ENCODE measurements at places on chromosomes 3 and 15.

DNA sequence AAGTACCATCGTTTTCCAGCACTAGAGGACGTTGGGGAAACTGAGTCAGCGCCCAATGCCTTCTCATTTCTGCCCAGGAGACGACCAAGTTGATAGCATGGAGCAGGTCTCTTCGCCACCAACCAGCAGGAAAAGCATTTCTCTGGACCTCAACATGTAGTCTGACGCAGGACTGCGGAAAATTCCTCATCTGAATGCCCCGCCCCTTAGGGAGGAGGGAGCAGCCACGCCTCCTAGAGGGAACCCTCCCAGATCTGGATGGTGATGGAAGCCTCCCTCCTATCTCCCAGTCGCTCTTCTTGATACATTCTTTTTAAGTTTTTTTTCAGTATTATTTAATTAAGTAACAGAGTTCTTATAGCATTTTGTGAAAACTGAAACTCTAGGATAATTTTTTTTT is 17.4 kb upstream of the MINDY4B start:
- DNase-seq: no peak

GRCh38 chr15:35698966-35699575 is 153.1 kb upstream of the DPH6 start:
- DNase-seq: no peak

DNA sequence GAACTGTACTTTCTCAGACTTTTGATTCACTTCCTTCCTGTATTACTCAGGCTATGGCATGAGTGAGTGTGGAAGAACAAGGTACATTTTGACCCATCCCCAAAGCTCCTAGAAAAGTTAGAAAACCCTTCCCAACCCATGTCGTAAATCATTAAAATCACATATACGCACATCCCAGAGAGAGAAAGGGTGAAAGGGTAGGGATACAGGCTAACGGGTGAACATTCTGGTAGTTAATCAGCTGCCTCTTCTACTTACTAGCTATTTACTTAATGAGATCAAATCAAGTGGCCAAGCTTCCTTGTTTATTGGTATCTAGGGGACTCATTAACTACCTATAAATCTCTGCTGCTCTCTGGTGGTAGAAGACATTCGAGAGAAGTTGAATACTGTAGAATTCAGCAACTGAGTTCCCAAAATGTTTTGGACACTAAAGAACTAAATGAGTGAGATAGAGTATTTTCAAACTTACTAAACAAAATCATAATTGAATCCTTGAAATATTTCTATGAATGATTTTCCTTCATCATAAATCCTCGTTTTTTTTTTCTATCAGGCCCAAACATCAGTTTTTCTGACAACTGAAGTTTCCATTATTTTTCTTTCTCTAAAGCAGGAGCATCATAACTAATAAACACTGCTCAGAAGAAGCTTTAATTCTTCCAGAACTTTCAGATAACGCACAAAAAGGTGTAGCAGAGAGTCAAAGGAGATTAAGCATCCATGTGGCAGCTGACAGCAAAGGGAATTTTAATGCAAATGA is 124.2 kb downstream of the IMPG2 start:
- no peak for DNase-seq

GRCh38 chr15:92541291-92542200 is 114.0 kb downstream of the FAM174B start:
- no peak for DNase-seq

DNA sequence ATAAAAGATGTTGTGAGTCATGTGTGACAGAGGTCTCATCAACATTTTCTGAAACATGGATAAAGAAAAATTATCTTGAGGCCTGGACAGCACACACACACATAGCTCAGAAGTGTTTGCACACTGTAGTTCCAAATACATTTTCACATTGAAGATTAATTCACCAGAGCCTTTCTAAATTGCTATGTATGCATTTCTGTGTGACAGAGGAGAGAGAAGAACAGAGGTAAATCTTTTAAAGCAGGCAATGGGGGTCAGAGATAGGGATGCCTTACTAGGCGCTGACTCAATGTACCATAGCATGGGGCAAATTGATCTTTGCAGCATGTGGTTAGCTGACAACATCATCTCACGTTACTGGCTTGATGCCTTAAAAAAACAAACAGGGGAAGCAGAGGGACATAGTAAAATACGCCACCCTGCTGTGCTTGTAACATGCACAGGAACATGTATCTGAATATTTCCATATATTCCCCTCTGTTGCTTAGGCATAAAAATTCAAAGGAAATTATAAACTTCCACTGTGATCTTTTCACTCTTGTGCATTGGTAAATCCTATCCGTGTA is 7.7 kb downstream of the POU1F1 start:
- DNase-seq: no peak

- no peak for DNase-seq
Observed at GRCh38 chr3:195133013-195133412, 137.9 kb downstream of the XXYLT1 start.

GRCh38 chr3:69149586-69149985 is 27.2 kb upstream of the LMOD3 start:
- no peak for DNase-seq

GRCh38 chr15:69661871-69662644 is 209.4 kb downstream of the RPLP1 start:
- DNase-seq: no peak

GRCh38 chr3:171116824-171117395 is 90.4 kb upstream of the SLC2A2 start:
- no peak for DNase-seq

- no peak for DNase-seq
Observed at GRCh38 chr3:64295594-64295993, 70.3 kb upstream of the PRICKLE2 start.

GRCh38 chr3:55441499-55441898 is 45.6 kb downstream of the WNT5A start:
- no peak for DNase-seq

DNA sequence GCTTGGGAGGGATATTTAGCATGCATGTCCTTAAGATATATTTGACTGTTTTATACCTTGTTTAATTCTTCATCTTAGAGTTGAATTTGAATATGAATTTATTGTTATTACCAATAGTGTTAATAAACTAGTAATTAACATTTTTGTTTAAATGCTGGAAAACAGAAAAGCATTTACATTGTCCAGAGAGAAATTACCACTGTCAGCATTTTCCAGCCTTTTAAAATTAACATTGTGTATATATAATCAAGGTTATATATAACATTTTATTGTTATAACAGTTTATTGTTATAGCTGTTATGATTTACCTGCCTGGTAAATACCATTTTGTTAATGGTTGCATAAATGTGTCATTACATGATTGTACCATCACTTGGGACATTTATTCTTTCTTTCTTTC is 8.0 kb upstream of the P4HTM start:
- DNase-seq: no peak

DNA sequence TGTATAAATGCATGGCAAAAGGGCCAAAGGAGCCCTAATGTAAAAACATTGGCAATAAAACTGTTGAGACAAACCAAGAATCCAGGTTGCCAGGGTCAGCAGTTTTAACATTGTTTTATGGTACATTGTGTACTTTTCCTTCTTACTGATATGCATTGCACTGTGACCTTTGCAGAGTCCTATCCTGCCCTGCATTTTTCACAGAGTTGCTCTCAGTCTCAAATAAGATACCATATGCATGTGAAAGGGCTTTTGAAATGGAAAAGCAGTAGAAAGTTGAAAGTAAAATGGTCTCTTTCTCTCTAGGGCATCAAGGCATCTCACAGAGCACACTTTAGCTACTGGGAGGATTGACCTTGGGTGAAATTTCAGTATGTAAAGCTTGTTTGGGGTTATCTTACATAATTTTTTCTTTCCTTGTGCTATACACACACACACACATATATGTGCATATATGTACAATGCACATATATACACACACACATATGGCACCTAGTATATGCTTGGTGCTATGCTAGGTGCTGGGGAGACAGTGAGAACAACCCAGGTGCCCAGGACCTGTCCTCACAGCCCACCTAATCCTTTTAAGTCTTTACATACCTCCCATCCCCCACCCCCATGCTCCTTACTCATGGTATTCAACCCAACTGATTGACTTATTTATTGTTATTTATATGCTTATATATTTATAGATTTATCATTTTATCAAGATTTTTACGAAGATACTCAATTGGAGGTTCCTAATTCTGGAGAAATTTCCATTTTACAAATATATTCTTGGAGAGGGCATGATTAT is 1.2 kb upstream of the PPP2R3A start:
- DNase-seq: no peak

DNA sequence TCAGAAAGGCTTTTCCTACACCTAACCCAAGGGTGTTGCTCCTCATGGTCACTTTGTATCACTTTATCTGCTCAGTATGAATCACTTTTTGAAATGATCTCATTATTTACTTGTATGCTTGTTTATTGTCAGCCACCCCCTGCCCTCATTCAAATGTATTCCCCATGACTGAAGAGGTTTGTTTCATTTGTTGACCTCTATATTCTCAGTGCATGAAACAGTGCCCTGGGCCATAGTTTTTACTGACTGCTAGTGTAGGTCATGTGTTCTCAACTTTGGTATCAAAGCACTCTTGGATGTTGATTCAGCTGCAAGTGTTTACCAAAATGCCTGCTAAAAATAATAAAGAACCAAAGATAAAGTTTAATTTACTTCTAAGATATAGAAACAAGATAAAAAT is 381.7 kb upstream of the ARPP21 start:
- DNase-seq: no peak

- DNase-seq: no peak
Observed at GRCh38 chr15:31559786-31560185, 233.2 kb downstream of the KLF13 start.

DNA sequence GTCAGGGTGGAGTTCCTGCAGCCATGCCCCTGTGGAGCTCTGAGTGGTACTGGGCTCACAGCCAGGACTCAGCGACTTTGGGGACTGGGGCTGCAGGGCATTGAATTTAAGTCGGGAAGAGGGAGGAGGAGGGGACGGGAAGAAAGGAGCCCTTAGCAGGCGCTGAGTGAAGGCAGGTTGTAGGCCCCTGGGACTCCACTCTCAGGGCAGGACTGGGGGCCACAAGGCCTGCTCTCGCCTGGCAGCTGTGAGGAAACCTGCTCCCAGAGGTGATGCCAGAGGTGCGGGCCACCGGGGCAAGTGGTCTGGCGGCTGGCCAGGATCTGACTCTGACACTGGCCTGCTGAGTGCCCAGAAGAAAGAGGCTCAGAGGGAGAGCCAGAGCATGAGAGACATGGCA is 73.5 kb downstream of the EPHB3 start:
- DNase-seq: no peak

- no peak for DNase-seq
Observed at GRCh38 chr3:126450744-126451143, 24.9 kb downstream of the ZXDC start.

DNA sequence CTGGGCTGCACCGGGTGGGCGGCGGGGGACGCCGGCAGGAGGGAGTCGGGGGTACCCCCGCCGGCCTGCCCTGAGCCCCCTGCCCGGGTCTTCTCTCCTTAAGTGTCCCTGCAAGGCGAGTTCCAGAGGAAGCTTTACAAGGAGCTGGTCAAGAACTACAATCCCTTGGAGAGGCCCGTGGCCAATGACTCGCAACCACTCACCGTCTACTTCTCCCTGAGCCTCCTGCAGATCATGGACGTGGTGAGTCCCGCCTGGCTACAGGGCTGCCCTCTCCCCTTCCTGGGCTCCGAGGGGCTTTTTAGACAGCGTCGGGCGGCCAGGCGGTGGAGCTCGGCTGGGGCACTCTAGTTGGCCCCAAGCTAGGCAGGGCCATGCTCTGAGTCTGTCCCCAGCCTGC is 480 bp downstream of the CHRNA7 start:
- DNase-seq: no peak

DNA sequence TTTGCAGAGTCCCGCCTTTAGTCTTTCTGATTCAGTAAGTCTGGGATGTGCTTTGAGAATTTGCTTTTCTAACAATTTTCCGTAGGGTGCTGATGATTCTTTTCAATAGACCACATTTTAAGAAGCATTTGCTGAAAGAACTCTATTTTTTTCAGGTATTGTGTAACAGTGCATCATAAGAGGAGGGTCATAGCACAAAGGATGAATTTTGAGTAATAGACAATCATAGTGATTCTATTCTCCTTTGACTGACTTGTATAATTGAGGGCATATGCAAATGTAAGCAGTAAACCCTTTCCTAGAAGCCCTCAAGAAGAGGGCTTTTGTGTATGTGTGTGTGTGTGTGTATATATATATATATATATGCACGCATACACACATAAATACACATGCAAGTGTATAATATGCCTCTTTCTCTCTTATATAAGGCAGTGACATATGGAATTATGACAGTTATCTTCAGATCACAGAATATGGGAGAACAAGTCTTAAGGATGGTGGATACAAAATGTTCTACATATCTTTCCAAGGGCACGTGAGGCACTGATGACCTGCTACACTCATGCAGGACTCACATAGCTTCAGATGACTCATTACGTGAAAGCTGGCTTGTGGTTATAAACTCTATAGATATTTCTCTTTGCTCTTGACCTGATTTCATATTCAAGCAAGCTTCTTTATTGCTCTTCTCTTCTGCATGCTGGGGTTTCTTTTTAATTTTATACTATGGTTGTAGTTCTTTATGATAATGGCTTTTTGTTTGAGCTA is 6.5 kb upstream of the PLSCR1 start:
- no peak for DNase-seq

- DNase-seq: no peak
Observed at GRCh38 chr3:107251819-107252218, 125.4 kb upstream of the CCDC54 start.

- no peak for DNase-seq
Observed at GRCh38 chr3:71016178-71016845, 567.2 kb downstream of the FOXP1 start.

GRCh38 chr15:33074212-33074611 is 120.3 kb downstream of the FMN1 start:
- DNase-seq: no peak

GRCh38 chr3:54349231-54349652 is 226.9 kb downstream of the CACNA2D3 start:
- DNase-seq: no peak

- no peak for DNase-seq
Observed at GRCh38 chr3:51384055-51384725, 901 bp upstream of the MANF start.

DNA sequence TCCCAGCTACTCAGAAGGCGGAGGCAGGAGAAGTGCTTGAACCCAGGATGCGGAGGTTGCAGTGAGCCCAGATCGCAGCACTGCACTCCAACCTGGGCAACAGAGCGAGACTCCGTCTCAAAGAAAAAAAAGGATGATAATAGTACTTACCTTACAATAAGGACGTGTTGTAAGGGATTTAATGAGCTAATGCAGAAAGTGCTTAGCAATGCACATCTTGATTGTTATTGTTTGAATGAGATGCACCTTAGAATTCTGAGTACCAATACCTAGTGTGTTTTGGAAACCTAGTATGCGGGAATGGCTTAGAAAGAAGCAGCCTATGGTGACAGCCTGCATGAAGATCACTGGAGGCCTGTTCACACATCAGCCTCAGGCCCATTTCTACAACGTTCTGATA is 19.5 kb downstream of the SNUPN start:
- DNase-seq: no peak

- no peak for DNase-seq
Observed at GRCh38 chr3:33980252-33980651, 181.8 kb downstream of the PDCD6IP start.

DNA sequence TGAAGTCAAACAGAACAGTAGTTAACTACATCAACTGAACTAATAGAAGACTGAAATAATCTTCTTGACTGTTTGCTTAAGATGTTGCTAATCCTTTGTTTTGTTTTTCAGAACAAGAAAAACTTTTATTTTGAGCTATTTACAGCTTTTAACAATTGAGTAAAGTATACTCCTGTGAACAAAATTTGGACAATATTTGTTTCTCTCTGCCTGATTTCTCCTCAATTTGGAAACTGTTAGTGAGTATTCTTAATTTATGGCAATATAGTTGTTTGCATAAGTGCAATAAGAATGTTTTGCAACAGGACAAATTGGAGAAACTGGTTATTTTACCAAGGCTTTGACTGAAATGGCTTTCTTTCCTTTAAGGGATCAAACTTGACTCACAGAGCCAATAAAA is 36.5 kb upstream of the ENTPD3 start:
- no peak for DNase-seq

Data from CD4-positive, alpha-beta T cell treated with Interleukin-12 subunit alpha and Interleukin-12 subunit beta, for 1 hour (primary cell).